Neural progenitor cell (in vitro differentiated cells): ENCODE measurements at places on chromosomes 6 and 20. TPM values are rescaled to one million over a fixed set of nuclear protein-coding genes. Genes with fewer than 3 reads are reported as not detected.

The COL19A1 gene
- 0.03 TPM in 1 of 2 replicates, not detected in the other for total RNA-seq

The VPS16 gene
- 27.6 and 39.6 TPM in 2 replicates for total RNA-seq

The BEND6 gene
- total RNA-seq: 0.90 and 2.4 TPM in 2 replicates

The SYNGAP1 gene
- 14.1 and 29.7 TPM in 2 replicates for total RNA-seq

The MAS1 gene
- not detected in 2 replicates for total RNA-seq

The MLN gene
- not detected in 2 replicates for total RNA-seq

The NOX3 gene
- not detected in 2 replicates for total RNA-seq

The AVP gene
- total RNA-seq: not detected in 2 replicates

The SLC17A9 gene
- 0.17 and 0.74 TPM in 2 replicates for total RNA-seq

The SYCP2L gene
- 8.9 and 12.5 TPM in 2 replicates for total RNA-seq

The OPRM1 gene
- not detected in 2 replicates for total RNA-seq

The TREM1 gene
- total RNA-seq: not detected in 2 replicates

The CPNE5 gene
- total RNA-seq: 0.56 TPM in 1 of 2 replicates, not detected in the other

The SNAP25 gene
- total RNA-seq: not detected in 2 replicates

The BPIFA3 gene
- total RNA-seq: not detected in 2 replicates

The NTSR1 gene
- 0.12 and 0.26 TPM in 2 replicates for total RNA-seq

The KCNQ5 gene
- total RNA-seq: 0.09 TPM in 1 of 2 replicates, not detected in the other

The BCL2L1 gene
- 60.0 and 74.6 TPM in 2 replicates for total RNA-seq

The CYP39A1 gene
- total RNA-seq: 4.5 and 7.1 TPM in 2 replicates

The SYNDIG1 gene
- 1.0 and 4.7 TPM in 2 replicates for total RNA-seq
